Stimulated activated memory B cell treated with anti-CD40 and anti-IgM and Interleukin-4, amounts not matched to agents 10 μg/mL and 1 μg/mL and 100 μg/mL, for 72 hours (primary cell): ENCODE measurements at places on chromosomes 6 and 20.

DNA sequence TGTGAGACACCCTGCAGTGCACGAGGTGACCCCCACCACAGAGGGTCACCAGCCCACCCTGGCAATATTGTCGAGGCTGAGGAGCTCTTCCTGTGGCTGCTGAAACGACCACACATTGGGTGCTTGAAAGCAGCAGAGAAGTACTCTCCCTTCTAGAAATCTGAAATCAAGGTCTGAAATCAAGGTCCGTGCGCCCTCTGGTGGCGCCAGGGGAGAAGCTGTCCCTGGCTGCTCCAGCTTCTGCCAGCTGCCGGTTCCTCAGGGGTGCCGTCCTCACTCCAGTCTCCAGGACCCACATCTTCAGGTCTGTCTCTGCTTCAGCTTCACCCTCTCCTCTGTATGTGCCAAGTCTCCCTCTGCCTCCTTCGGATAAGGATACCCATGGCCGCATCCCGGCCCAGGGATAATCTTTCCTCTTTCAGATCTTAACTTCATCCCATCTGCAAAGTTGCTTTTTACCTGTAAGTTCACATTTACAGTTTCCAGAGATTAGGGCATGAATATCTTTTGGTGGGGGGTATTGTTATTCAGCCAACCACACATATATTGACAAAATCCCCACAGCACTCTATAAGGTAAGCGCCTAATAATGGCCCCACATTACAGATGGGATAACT lies 108.3 kb upstream of the PHACTR3 start:
- ATAC-seq = peak; percentile 70

GRCh38 chr6:2947445-2947844 lies 23.9 kb downstream of the SERPINB6 start:
- ATAC-seq = no peak

DNA sequence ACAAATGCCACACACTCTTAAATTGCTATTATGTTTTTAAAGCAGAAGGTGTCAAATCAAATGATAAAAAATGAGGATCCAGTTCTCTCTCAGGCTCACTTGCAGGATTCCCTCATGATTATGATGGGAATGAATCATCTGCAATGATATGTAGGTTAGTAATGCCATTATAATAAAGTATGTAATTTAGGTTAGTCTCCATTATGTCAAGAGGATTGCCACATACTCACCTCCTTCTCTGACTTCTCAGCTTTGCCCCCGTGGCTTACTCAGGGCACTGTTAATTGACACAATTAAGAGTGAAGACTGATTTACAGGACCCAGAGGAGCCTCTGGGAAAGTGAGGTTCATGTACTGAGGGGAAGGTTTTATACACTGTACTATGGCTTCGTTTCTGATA lies 591.7 kb upstream of the NRSN1 start:
- no peak for ATAC-seq

- ATAC-seq = no peak
Measured at GRCh38 chr20:9478771-9479170, 35.6 kb upstream of the LAMP5 start.

GRCh38 chr6:104597541-104598050 lies 262.1 kb downstream of the HACE1 start:
- no peak for ATAC-seq

DNA sequence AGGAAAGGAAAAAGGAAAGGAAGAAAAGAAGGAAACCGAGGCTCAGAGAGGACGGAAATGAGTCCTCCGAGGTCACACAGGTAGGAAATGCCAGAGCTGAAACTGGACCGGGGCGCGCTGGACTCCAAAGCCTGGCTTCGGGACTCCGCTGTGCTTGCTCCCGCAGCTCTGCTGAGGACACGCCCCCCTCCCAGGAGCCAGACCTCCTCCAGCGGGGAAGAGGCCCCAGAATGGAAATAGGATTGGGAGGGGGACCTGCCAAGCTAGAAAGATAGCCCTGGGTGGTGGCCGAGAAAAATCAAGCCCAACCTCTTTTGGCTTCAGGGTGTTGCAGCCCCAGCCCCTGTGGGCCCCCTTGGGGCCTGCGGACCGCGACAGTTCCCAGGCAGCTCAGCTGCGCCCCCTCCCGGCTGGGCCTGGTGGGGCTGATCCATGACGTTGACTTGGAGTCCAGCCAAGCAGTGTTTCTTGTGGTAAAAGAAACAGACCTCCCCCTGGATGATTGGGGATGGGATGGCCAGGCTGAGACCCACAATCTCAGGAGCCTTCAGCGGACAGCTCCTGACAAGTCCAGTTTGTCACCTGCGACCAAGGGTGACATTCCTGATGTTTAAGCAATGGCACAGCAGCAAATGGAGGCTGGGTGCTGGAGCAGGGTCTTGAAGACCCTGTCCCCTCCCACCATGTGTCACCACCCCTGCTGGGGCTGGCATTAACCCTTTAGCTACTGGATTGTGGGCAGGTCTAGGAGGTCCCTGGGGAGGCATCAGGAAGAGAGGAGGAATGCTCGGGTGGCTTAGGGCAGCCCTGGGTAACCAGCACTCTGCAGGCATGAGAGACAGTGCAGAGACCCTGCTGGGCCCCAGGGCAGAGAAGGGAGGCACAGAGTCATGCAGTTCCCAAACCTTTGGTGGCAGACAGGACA lies 55.4 kb downstream of the RIPOR3 start:
- ATAC-seq = no peak

DNA sequence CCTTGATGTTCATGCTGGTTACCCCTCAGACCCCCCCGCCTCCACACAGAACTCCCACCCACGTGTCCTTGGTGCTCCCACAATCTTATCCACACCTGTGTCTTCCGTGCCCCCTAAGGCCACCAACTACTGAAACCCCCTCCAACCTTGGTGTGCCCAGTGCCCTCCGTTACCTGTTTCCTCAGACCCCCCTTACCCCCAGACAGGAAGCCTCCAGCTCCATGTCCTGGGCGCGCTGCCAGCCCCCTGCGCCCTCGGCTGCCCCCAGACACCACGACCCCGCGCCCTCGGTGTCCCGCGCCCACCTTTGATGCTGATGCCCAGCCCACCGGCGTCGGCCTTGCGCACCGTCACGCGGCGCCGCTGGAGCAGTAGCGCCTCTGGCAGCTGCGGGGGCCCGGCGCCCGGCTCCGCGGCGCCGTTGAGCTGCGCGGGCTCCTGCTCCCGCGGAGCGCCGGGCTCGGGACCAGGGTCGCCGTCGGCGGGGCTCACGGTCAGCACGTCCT lies 504 bp downstream of the SNTA1 start:
- peak; percentile 21 for ATAC-seq

DNA sequence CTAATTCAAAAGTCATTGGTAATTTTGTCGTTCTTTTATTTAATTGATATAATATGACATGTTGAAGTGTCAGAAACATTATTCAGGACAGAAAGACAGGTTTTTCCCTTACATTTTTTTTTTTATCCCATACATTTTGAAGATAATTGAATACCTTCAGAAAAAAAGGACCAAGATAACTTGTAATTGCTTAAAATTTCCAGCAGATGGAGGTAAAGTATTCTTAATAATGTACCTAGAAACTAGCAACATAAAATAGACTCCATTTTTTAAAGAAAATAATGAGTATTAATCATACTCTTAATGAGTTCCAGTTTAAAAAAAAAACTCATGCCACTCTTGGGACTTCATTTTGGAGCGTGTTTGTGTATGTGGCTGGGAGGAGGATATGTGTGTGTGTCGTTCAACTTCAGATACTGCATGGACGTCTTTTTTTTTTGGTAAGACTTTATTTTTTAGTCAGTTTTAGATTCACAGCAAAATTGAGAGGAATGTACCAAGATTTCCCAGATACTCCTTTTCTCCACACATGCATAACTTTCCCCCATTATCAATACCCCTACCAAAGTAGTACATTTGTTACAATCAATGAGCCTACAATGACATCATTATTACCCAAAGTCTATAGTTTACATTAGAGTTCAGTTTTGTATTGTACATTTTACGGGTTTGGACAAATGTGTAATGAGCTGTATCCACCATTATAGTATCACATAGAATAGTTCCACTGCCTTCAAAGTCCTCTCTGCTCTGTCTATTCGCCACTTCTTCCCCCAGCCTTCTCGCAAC lies 79.4 kb downstream of the ROS1 start:
- ATAC-seq = no peak

DNA sequence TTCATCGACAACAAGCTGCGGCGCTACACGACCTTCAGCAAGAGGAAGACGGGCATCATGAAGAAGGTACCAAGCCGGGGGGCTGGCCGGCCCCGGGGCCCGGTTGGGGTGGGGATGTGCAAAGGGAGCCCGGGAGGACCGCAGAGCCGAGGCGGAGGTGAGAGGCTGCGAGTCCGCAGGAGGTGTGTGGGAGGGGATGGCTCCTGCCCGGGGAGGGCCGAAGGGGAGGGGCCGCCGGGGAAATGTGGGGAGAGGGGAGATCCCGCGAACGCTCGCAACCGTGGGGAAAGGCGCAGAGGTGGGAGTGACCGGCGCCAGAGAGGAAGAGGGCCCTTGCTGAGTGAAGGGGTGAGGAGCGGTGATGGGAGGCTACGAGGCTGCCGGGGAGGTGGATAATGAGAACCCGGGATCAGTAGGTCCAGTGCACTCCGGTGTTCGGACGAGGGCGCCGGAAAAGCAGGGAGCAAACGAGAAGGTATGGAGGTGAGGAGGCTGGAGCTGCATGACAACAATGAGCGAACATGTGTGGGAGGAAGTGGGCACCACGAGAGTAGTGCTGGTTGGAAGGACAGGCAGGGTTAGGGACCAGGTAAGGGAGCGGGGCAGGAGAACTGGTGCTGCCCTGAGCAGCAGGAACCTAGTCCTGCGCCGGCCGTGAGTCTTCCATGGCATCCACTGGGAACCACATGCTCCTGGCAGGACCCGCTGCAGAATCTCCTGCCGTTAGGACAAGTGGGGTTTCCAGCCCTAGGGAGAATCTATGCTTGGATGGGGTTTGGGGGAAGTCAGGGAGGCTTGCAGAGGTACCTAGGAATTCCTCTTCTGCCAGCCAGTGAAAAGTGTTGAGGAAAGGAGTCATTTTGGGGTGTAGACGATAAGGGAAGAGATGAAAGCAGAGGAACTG lies 1.3 kb downstream of the SRF start:
- no peak for ATAC-seq

DNA sequence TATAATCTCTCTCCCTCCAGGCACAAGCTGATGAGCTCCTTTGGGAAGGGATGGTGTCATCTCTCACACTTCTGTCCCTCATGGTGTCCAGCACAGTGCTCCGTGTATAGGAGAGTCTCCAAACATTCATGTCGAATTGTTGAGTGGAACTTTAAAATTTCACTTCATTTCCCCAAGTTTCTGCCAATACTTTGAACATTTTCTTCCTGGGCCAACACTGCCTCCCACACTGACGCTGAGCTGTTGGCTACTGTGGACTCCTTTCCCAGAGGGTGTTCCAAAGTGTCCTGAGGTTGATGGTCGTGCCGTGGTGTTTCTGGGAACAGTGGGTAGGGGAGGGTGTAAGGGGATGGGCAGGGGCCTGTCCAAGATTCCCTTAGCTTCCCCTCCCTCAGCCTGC lies 122.7 kb downstream of the TIAM2 start:
- no peak for ATAC-seq

DNA sequence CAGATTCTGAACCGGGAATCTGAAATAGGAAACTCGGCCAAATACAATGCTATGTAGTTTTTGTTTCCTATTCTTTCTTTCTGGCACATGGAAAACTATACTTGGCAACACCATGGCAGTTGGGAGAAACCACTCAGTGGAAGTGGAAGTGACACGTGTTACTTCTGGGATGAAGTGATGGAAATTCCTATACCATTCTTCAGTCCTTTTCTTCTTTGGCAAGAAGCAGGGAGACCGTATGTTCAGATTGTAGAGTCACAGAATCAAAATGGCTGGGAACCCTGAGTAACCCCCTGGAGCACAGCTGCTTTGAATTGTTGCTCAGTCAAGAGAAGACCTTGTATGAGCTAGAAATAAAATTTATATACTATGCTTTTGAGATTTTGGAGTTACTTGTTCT lies 18.8 kb upstream of the TINAG start:
- ATAC-seq = no peak

GRCh38 chr20:44219791-44220190 lies 9.2 kb upstream of the OSER1 start:
- ATAC-seq = no peak

DNA sequence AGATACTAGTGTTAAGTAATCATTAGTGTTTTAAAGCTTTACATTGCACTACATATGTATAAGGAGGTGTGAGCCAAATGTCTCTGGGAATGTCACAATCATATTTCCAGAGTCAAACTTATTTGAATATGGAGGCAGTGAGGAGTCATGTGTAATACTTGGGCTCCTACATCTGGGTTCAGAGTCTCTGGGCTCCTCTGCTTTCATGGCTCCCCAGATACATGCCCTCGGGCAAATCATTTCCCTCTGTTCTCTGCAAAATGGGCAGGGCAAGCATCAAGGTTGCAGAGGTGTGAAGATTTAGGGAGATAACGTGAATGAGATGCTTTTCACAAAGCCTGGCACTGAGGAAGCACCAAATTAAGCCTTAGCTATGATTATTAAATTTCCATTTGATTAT lies 138.3 kb upstream of the SGK1 start:
- no peak for ATAC-seq

- ATAC-seq = no peak
Measured at GRCh38 chr20:44601236-44601671, 18.9 kb downstream of the PKIG start.

DNA sequence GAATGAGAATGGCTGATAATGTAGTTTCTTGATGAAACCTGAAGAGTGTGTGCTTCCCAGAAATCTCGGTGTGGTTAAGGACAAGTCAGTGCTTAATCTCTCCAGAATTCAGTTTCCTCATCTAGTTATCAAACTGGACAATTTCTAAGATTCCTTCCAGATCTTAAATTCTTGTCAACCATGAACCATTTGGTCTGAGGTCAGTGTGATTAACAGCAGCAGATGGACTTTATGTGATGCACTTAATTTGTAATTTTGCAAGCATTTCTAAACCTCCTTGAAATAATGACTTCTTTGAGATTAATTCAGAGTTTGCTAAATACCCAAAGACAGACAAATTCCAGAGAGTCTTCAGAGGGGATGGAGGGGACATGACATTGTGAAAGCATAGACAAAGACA lies 160.3 kb downstream of the KIF16B start:
- ATAC-seq = no peak

GRCh38 chr6:117232196-117232595 lies 33.2 kb upstream of the VGLL2 start:
- ATAC-seq = no peak

- ATAC-seq = peak; percentile 57
Measured at GRCh38 chr6:166441325-166442078, 58.8 kb upstream of the MPC1 start.

GRCh38 chr6:108714766-108715414 lies 133.3 kb upstream of the ARMC2 start:
- no peak for ATAC-seq

DNA sequence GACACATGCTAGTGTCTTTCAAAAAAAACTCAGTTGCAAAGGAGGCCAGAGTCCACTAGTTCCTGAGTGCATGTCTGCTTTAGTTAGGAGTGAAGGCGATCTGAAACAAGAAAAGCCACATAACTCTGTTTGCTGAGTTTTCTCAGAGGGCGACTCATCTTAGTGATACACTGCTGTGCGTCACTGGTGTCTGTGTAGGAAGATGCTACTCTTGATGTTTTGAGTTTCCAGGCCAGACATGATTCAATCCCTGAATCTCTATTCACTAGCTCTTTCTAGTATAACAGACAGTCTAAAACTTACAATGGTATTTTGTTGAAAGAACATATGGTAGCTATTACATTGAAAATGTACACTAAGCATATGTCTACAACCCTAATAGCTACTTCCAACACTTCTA lies 60.9 kb downstream of the GFRAL start:
- ATAC-seq = no peak

- no peak for ATAC-seq
Measured at GRCh38 chr6:100490065-100490464, 25.3 kb upstream of the SIM1 start.

- ATAC-seq = no peak
Measured at GRCh38 chr6:80508885-80509630, 402.6 kb downstream of the BCKDHB start.

- ATAC-seq = no peak
Measured at GRCh38 chr6:16241321-16241689, 2.9 kb downstream of the GMPR start.
